ENCODE measurements at places on chromosomes 5 and 9.

DNA sequence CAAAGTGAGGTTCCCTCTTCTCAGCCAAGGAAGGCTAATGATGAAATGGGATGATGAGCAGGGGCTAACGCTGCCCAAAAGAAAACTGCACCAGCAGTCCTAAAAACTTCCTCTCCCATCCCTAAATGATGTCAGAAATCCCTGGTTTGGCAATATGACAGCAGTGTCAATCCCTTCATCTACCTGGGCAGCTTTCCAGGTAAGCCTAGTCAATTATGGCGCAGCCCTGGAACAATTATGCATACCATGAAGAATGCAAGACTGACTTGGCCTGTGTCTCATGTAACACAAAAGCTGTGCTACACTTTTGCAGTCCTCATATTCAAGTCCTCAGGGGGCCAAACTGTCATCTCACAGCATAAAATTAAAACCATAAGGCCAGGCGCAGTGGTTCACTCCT lies 7.0 kb downstream of the DMGDH start:
- DNase-seq = no peak

DNA sequence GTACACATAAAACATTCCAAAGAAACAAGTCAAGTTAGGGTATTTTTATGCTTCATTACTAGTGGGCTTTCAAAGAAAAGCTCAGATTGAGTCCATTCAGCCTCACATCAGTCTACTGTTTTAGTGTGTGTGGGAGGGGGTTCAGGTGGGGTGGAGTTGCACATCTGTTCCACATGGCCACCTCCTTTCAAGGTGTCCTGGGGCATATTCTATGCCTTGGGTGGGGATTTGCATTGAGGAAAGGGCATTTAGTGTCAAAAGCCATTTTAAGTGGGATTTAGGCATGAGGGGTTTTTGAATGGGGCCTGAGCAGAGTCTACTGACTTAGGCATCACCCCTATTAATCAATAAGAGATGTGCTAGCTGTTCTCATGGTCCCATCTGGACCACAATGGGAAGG lies 983.1 kb downstream of the TLE4 start:
- no peak for DNase-seq

- no peak for DNase-seq
These were observed 212.5 kb downstream of the TMC1 start for GRCh38 chr9:72733895-72734294.

- no peak for DNase-seq
These were observed 179.4 kb upstream of the RGMB start for GRCh38 chr5:98594098-98594497.

- no peak for DNase-seq
These were observed 377.2 kb upstream of the KLF4 start for GRCh38 chr9:107866711-107867311.

GRCh38 chr5:160931283-160931682 lies 79.3 kb upstream of the ATP10B start:
- no peak for DNase-seq

- no peak for DNase-seq
These were observed 52.1 kb upstream of the DAB2 start for GRCh38 chr5:39476843-39477220.

- DNase-seq = no peak
These were observed 95.9 kb downstream of the EPB41L4A start for GRCh38 chr5:112323166-112323565.
